T-helper 17 cell (primary cell): ENCODE measurements at places on chromosomes 5 and 9.

DNA sequence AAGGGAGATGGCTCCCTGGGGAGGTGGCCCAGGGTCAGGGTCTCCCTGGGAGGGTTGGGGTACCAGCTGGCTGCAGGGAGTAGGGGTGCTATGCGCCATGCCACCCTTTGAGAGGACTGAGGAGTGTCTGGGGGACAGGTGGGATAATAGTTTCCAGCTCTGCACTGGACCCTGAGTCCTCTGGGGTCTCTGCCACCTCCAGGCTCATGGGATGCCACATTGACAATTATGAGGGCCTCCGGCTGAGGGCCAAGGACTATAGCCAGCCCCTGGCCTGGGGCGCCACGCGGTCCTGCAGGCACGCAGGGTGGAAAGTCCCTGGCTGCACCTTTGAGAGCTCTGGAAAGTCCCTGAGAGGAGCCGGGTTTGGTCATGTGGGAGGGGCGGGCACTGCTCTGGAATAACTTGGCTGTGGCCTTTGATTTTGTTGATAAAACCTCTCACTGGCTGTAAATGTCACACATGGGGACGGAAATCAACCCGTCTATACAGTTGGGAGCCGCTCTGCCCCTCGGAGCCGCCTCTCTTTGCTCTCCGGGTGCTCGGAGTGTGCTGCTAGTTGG, 16.0 kb downstream of the TRAF2 start:
- no peaks in the 10 kb centered on the region for H3K27me3 ChIP-seq
- DNase-seq: peak; percentile 86
- peak overlapping the region; percentile 80 for H3K4me3 ChIP-seq
- H3K36me3 ChIP-seq: no peaks in the 10 kb centered on the region
- H3K27ac ChIP-seq: peak overlapping the region; percentile 97
- peaks cover 32% of the 10 kb centered on the region for H3K4me1 ChIP-seq

GRCh38 chr5:173964506-173964905, 24.5 kb upstream of the C5orf47 start:
- no peak for DNase-seq
- peaks cover 4% of the 10 kb centered on the region for H3K27me3 ChIP-seq
- H3K4me3 ChIP-seq: no peak overlapping the region

- no peak for DNase-seq
- H3K27me3 ChIP-seq: no peaks in the 10 kb centered on the region
- no peak overlapping the region for H3K27ac ChIP-seq
- H3K4me3 ChIP-seq: no peak overlapping the region
- H3K36me3 ChIP-seq: peaks cover 3% of the 10 kb centered on the region
- peaks cover 12% of the 10 kb centered on the region for H3K4me1 ChIP-seq
Measured at GRCh38 chr5:142870532-142871362, 100.6 kb downstream of the ARHGAP26 start.

DNA sequence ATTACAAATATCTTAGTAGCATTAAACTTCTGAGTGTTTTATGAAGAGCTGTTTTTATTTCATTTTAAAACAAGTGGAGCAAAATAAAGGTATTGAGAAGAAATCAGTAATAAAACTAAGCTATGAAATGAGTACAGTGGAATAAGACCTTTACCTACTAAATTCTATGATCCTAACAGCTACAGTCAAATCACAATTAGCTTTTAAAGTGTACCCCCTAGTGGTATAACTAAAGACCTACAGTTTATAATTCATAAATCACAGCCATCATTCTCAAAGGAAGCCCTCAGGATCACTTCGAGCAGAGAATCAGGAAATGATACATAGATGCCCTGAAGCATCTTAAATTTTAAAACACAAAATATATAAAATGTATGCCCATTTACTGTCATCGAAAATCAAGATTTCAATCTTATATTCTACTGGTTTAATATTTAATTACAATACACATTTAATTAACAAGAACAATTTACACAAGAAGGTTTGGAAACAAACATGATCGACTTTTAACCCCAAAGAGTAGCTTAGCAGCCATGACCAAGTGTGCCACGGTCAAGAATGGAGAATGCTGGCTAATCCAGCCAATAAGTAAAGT, 12.3 kb downstream of the CCNH start:
- no peak overlapping the region for H3K4me3 ChIP-seq
- no peaks in the 10 kb centered on the region for H3K27me3 ChIP-seq
- H3K4me1 ChIP-seq: peaks cover 25% of the 10 kb centered on the region
- no peak overlapping the region for H3K27ac ChIP-seq

- H3K36me3 ChIP-seq: no peaks in the 10 kb centered on the region
- DNase-seq: no peak
- no peaks in the 10 kb centered on the region for H3K27me3 ChIP-seq
- H3K4me1 ChIP-seq: no peaks in the 10 kb centered on the region
- H3K4me3 ChIP-seq: no peak overlapping the region
- no peak overlapping the region for H3K27ac ChIP-seq
Measured at GRCh38 chr5:107263387-107264018, 407.2 kb downstream of the EFNA5 start.
